ENCODE measurements at places on chromosomes 5 and 9. TPM values are rescaled to one million over a fixed set of nuclear protein-coding genes. Genes with fewer than 3 reads are reported as not detected.

SLC25A2 gene
- 0.25 TPM for total RNA-seq

IGFBPL1 gene
- 5.6 TPM for total RNA-seq

GRCh38 chr5:32163785-32164184, 10.3 kb downstream of the GOLPH3 start:
- H3K27ac ChIP-seq = no peak overlapping the region
- no peak for DNase-seq
- no peak overlapping the region for H3K4me3 ChIP-seq
- H3K27me3 ChIP-seq = no peaks in the 10 kb centered on the region
- H3K4me1 ChIP-seq = no peaks in the 10 kb centered on the region

ZNF474 gene
- total RNA-seq = 0.45 TPM

GRCh38 chr5:88952996-88953643, 70.1 kb upstream of the MEF2C start:
- H3K27me3 ChIP-seq = no peaks in the 10 kb centered on the region
- H3K36me3 ChIP-seq = no peaks in the 10 kb centered on the region
- no peaks in the 10 kb centered on the region for H3K4me1 ChIP-seq
- H3K4me3 ChIP-seq = no peak overlapping the region
- no peak for DNase-seq

ST8SIA4 gene
- 0.59 TPM for total RNA-seq

DNA sequence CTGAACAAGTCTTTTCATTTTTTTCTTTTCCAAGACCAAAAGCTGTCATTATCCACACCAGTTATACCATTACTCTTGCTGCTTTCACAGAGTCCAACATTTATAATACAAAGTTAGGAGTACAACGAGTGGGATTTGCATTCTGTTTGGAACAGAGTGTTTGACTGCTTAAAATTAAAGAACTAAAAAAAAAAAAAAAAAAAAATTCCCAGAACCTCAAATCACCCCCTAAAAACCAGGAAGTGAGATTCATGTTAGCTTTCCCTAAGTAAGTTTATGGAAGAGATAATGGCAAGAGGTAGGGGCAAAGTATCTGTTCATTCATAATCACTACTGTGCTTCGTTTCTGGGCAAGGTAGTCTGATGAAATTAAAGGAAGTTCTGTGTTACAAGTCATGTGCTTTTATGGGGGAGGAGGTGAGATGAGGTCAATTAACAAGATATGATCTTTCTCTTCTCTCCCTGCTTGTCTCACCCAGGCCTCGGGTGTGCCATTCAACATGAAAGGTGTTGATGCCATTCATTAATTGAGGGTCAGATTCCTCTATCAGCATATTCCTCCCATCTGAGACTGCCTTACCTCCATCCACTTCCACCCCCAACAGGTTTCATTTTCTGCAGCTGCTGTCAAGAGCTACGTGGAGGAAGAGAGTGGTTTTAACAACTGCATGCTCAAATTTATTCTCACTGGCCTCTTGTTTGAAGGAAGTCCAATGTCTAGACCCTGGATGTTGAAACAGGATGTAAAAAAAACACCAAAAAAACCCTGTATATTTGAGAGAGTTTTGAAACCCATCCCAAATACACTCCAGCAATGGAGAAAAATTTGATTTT, 58.1 kb downstream of the MARCHF3 start:
- H3K4me3 ChIP-seq = no peak overlapping the region
- H3K36me3 ChIP-seq = no peaks in the 10 kb centered on the region
- no peak overlapping the region for H3K27ac ChIP-seq
- DNase-seq = no peak
- peaks cover 9% of the 10 kb centered on the region for H3K4me1 ChIP-seq

TMEM174 gene
- not detected for total RNA-seq

GRCh38 chr9:13076616-13077015, 202.9 kb downstream of the MPDZ start:
- H3K27ac ChIP-seq = no peak overlapping the region
- H3K4me3 ChIP-seq = no peak overlapping the region
- H3K27me3 ChIP-seq = no peaks in the 10 kb centered on the region
- no peak for DNase-seq

PCDHB7 gene
- total RNA-seq = 1.0 TPM

- H3K27ac ChIP-seq = no peak overlapping the region
- no peaks in the 10 kb centered on the region for H3K27me3 ChIP-seq
- no peak overlapping the region for H3K4me3 ChIP-seq
- no peaks in the 10 kb centered on the region for H3K36me3 ChIP-seq
- DNase-seq = no peak
- peaks cover 6% of the 10 kb centered on the region for H3K4me1 ChIP-seq
Observed at GRCh38 chr5:109992264-109992915, 302.7 kb downstream of the MAN2A1 start.

FOXE1 gene
- 0.07 TPM for total RNA-seq

LHFPL2 gene
- total RNA-seq = 17.0 TPM

CD74 gene
- total RNA-seq = 15.7 TPM

C9orf43 gene
- 0.66 TPM for total RNA-seq

TLX3 gene
- total RNA-seq = not detected

DNA sequence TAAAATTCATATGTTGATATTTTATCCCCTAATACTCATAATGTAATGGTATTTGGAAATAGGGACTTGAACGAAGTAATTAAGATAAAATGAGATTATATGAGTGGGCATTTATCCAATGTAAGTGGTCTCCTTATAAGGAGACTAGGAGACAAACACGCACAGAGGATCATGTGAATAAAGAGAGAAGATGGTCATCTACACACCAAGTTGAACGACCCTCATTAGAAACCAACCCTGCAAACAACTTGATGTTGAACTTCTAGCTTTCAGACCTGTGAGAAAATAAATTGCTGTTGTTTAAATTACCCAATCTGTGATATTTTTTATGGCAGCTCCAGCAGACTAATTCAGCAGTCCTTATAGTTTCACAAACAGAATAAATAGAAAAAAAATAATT, 27.5 kb upstream of the SELENOP start:
- no peaks in the 10 kb centered on the region for H3K4me1 ChIP-seq
- H3K27ac ChIP-seq = no peak overlapping the region
- H3K36me3 ChIP-seq = no peaks in the 10 kb centered on the region
- no peak for DNase-seq
- no peak overlapping the region for H3K4me3 ChIP-seq

SARDH gene
- 3.7 TPM for total RNA-seq

SPARC gene
- 15,667 TPM for total RNA-seq

DNA sequence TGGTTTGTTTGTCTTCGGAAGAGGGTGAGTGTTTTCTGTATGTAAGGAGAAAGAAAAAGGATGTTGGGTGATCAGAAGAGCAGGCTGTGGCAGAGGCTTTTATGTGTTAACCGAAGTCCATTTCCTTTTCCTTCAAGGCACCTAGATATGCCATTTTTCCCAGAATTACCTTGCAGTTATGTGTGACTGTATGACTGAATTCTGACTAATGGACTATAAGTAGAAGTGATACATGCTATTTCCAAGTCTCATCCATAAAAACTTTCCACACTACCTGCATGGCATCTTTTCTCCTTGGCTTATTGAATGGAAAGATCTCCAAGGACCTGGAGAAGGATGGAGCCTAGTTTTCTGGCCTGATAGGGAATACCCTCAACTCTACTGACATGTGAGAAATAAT, 10.6 kb upstream of the NDUFS4 start:
- H3K27me3 ChIP-seq = no peaks in the 10 kb centered on the region
- no peak for DNase-seq
- no peaks in the 10 kb centered on the region for H3K36me3 ChIP-seq
- H3K4me3 ChIP-seq = no peak overlapping the region
- no peaks in the 10 kb centered on the region for H3K4me1 ChIP-seq
